ENCODE measurements at places on chromosomes 4 and X.

DNA sequence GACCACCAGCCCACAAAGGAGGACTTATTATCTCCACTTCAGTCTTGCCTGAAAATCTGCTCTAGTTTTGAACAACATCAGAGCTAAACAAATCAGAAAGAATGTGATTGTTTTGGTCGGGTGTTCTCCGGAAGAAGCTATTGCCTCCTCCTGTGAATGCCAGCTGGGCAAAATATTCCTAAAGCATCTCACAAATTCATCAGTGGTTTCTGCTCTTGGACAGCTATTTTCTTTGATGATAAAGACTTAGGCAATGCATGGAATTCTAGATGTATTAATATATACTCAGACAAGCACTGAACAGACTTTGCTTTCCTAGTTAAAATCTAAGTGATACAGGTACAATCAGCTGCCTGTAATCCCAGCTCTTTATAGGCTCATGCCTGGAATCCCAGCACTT lies 71.8 kb downstream of the ASMT start:
- no peak for DNase-seq

GRCh38 chr4:84442778-84443177 lies 56.3 kb downstream of the NKX6-1 start:
- DNase-seq: no peak

GRCh38 chr4:31237233-31237632 lies 517.1 kb downstream of the PCDH7 start:
- no peak for DNase-seq

GRCh38 chrX:46200413-46200812 lies 344.8 kb downstream of the ZNF674 start:
- DNase-seq: peak; percentile 25

DNA sequence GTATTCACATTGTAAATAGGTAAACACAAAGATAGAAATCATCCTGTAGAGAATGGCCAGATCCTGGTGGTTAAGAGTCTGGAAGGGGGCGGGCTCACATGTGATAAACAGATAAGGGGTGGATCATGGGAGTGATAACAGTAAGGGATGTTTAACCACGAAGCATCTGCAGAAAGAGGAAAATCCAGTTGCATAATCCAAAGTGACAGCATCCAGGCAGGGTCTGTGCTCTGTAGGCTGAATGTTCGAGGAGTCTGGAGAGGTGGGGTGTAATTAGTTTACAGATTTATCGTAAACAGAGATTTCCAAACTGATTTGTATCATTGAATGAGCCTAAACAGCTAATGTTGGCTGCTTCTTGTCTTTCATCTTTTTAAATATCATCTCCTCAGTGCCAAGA lies 1009.8 kb upstream of the SLIT2 start:
- DNase-seq: no peak

DNA sequence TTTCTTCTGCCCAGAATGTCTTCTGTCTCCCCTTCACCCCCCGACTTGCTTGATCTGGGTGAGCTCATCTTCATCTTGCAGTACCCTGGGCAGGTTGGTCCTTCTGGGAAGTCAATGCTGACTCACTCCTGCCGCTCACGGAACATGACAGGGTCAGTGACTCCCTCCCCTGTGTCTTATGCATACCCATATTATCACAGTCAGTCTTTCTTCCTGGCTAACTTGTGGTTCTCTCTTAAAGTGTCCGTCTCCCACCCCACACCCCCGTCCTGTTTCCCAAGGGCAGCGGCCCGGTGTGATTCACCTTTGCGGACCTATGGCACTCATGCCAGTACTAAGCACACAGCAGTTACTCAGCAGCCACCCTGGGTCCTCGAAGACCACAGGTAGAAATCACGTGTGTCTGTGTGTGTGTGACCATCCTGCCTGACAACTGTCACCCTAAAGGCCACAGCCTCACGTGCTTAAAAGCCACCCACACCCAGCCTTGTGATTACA lies 17.7 kb downstream of the IQSEC2 start:
- peak; percentile 26 for DNase-seq

DNA sequence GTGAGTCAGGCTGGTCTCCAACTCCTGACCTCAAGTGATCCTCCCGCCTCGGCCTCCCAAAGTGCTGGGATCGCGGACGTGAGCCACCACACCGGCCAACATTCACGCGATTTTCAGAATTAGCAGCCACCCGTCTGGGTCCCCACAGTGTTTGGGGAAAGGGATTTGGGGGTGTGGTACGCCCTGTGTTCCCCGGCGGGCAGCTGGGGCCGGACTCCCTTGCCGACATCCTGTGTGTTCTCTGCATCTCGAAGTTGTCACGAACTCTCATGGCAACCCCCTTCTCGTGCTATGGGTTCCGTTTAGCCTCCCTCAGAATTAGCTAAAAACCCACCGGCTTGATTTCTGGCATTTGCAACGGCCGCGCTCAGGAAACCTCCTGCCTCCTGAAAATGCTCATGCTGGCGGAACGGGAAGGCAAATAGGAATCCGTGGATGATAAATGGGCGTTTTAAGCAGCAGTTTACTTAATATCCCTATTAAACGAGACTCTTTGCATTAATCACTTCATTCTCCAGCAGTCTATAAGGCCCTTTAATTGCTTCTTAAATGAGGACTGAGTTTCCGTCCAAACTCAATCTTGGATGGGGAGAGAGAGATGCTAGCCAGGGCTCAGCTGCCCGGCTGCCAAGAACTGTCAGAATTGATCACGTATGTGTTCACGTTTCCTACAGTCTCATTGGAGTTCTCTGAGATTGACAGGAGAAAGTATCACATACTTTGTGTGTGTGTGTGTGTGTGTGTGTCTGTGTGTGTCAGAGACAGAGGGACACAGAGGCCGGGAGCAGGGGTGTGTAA lies 78.9 kb upstream of the PPP2R3B start:
- DNase-seq: no peak

- no peak for DNase-seq
Observed at GRCh38 chrX:39904816-39905537, 192.8 kb downstream of the BCOR start.

- DNase-seq: no peak
Observed at GRCh38 chr4:68895561-68896198, 55.9 kb downstream of the UGT2A3 start.

DNA sequence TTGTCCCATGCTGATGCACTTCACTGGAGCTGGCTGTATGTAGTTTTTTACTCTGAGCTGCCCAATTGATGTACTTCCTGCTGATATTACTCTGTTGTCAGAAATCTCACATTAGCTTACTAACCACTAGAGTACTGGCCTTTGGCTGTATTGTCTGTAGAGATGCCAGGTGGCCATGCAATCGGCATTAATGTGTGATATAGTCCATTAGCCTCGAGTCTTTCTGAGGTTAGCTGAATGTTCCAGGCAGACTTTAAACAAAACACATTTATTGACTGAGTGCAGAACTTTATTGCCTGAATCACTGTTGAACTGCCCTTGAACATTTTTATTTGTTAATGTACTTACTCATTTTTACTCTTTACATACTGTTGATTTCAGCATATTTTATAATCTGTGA lies 335.2 kb downstream of the PCDH10 start:
- no peak for DNase-seq

- no peak for DNase-seq
Observed at GRCh38 chr4:176492646-176493302, 173.0 kb downstream of the SPCS3 start.

DNA sequence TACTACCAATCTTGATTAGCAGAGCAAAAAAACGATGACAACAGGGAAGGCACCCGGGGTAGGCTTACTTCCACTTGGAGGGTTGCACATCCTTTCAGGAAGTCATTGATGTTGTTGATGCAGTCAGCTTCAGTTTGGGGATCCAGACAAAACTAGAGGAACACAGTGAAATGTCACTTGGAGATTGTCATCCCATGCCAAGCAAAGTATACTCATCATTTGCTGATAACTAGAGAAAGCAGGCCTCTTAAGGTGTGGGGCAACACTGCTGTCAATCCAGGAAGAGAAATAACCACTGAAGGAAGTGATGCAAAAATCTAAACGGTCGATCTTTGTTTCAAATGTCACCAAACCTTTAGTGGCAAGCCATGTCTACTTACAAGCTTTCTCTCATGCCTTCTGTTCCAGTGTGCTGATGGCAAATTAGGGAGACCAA lies 1.4 kb downstream of the ARHGEF6 start:
- no peak for DNase-seq

DNA sequence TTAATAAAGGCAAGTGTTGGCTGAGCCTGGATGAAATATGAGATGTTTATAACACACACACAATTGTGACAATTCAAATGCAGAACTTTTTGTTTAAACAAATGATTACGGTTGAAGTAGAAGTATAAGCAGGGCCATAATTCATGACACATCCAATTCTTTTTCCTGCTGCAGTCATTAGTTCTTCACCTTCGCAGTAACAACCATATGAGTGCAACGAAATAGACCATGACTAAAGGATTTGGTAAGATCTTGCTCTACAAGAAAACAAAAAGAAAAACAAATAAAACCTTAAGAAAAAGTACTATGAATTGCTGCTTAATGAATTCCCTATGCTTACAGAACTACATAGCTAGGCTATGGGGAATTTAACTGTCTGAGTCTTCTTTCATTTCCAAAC lies 13.9 kb upstream of the BMPR1B start:
- DNase-seq: peak; percentile 14

- DNase-seq: no peak
Observed at GRCh38 chrX:49978176-49978575, 55.8 kb downstream of the CLCN5 start.

GRCh38 chrX:71181558-71181909 lies 36.9 kb downstream of the NLGN3 start:
- DNase-seq: no peak

All from fibroblast of gingiva (primary cell).